ENCODE measurements at places on chromosomes 2 and 18. TPM values are rescaled to one million over a fixed set of nuclear protein-coding genes. Genes with fewer than 3 reads are reported as not detected.
A peak's percentile ranks its signal among the peaks of the same experiment; 100 is the strongest.

The VWA3B gene
- 1.0 TPM for total RNA-seq

The PLB1 gene
- total RNA-seq: not detected

The MFSD2B gene
- 0.21 TPM for total RNA-seq

The TSPYL6 gene
- not detected for total RNA-seq

The LINC00305 gene
- not detected for total RNA-seq

The GNAL gene
- total RNA-seq: 38.9 TPM

The TUBA3E gene
- total RNA-seq: not detected

The ANO7 gene
- total RNA-seq: 2.0 TPM

The PDCL3 gene
- 14.2 TPM for total RNA-seq

The DSC1 gene
- 0.04 TPM for total RNA-seq

The IL1RL2 gene
- not detected for total RNA-seq

- DNase-seq: peak; percentile 13
These were observed 113.1 kb downstream of the CYP26B1 start for GRCh38 chr2:72034353-72035095.

GRCh38 chr2:69097148-69097610, 84.2 kb downstream of the ANTXR1 start:
- no peak for DNase-seq

GRCh38 chr2:160294339-160294803, 94.3 kb upstream of the ITGB6 start:
- no peak for DNase-seq

DNA sequence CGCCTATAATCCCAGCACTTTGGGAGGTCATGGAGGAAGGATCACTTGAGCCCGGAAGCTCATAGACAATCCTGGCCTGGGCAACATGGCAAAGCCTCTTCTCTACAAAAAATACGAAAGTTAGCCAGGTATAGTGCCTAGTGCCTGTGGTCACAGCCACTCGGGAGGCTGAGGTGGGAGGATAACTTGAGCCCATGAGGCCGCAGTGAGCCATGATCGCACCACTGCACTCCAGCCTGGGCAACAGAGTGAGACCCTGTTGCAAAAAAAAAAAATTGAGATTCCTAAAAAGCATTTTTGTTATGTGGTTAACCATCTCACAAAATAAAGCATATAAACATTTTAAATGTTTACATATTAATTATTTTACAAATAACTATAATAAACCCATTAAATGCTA, 13.9 kb downstream of the PCBP1 start:
- no peak for DNase-seq

DNA sequence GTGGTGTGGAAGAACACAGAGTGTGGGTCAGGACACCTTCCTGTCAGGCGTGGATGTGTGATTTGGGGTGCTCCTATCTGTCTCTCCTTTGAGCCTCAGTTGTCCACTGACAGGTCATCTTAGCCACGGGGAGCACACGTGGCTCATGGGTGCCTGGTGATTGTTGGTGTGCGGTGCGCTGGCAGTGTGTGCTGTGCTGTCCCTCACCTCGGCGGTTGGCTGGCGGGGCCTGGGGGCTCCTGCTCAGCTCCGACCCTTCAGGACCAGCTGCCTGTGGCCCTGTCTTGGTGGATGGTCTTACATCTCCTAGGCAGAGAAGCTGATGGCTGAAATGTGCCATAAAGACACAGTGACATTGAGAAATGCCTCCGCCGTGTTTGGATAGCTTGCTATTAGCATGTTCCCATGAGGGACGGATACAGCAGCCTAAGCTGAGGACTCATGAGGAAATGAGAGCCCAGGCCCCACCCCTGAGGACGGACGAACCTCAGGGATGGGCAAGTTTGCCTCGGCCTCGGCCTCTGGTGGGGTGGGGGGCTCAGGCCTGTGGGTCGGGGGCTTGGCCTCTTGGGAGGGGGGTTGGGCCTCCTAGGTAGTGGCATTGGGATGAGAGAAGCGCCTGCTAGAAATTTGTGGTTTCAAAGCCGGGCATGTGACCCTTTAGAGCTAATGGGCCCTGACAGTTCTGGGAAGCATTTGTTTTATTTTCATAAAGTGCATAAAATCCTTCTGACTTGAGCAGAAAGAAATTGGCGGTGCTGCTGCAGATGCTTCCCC, 20.3 kb upstream of the ASB1 start:
- DNase-seq: peak; percentile 31

DNA sequence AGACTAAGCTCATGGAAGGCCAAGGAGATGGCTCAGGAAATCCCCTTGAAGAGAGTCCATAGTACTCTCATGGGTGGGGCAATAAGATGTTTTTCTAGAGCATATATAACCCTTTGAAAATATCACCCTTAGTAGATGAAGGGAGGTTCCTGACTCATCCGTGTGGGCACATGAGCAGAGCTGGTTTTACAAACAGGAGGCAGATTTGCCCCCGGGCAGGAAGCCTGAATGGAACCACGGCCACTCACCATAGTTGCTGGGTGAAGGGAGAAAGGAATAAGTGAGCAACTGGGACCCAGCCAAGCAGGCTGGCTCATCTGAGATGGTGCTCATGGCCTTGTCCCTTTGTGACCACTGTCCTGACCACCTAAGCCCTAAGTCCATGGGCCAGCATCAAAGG, 29.0 kb upstream of the MAPRE3 start:
- no peak for DNase-seq

DNA sequence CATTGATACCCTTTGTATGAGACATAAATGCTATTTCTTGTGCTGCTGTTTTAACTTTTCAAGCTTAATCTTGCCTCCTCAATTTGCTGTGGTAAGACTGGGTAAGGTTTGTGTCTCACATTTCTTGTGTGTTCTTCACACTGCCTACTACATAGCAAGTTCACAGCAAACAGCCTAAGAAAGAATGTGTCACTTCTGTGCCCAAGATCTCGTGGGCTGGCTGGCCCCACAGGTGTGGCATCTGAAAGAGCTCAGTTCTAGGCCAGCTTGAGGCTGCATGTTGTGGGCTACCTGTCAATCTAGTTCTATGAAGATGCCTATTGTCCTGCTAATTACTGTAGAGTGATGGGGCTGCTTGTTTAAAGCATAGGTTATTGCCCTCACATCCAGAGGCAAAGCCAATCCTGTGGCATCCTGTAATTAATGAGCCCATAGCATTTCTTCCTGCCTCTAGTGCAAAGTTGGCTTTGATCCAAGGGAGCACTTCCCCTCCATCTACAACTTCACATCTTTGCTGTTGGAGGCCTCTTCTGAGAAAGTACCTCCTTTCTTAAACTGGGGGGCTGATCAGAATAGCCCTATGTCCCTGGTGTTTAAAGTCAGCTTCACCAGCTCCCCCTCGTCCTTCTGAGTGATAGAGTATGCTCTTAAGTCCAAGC, 40.9 kb upstream of the ASPRV1 start:
- DNase-seq: peak; percentile 13

DNA sequence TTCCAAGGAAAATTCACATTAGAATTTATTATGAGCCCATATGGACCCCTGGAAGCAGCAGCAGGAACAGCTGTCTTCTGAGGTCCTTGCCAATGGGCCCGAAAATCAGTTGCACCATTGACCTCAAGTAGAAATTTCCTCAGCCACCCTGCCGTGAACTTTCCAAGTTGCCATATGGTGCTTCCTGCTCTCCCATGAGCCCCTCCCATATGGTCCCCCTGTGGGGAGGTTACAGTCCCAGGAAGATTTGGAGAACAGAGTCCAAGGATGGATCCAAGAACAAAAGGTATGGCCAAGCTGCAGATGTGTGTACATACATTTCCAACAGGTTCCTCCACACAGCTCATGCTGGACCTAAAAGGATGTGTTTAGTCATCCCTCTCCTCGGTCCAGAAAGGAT, 34.6 kb downstream of the DIPK1C start:
- DNase-seq: no peak

- no peak for DNase-seq
These were observed 138.3 kb downstream of the DDX1 start for GRCh38 chr2:15729709-15730544.

DNA sequence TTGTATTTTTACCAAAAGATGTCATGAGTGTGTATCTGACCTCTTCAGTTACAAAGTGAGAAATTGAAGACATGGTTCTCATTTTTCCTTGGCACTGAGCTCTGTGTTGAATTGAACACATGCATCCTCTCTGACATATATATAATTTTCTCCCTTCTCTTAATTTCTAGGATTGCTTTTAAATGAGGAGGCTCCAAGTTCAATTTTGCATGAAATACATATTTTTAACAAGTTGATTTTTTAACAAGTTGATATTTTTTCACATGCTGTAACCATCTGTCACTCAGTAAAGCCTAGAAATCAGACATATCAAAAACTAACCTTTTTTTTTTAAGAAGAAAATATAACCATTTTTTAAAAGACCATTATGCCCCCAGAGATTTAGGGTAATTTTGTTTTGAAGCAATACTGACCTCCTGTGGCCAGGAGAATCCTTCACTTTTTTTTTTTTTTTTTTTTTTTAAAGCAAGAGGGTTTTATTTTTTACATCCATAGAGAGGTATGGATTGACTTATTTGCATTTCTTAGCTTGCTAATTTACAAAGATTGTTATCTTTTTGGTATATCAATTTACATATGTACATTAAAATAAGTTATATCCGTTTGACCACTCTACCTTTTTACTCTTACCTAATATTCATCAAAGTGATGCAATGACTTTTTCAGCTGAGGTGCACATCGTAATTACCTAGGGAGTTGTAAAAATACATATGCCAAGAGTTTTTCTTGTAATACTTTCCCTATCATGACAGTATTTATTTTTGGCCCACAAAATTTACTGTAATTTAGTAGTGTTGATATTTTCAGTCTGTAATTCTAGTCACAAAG, 161.8 kb downstream of the SOCS6 start:
- DNase-seq: no peak

DNA sequence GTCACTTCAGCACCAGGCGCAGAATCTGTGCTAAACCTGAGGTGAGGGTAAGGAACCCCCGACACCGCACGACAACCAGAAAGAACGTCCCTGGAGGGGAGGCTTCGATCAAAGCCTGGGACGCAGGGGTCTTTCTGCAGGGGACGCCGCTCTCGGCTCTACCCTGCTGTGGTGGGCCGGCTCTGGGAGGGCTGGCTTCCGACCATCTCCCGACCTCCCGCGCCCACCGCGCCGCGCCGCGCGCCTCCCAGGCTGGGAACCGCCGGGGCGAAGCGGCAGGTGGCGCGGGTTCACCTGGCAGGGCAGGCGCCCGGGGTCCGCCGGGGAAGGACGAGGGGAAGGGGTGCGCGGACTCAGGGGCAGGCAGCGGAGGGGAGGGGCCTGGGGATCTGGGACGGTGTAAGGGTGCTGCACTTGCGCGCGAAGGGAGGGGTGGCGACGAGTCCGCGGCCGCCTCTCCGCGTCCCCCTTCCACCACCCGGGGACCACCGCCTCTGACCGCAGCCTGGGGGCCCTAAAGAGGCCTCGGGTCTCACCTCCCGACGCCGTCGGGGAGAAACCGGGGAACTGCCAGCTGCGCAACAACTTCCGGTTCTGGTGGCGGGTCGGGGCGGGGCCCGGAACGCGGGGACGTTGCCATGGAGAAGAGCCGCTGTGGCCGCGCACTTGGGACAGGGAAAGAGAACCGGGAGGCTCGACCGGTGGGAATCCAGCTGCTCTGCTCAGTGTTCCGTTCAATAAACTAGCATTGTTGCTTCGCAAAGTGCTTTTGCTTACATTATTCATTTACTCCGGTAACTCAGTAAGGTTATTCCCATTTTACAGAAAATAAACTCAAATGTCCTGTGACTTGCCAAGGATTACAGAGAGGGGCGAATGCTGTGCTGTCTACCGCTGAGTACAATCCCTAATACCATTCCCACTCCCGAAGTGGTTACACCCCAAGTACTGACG, at the start of gene ZNF396:
ZNF396 (minus strand) TSS at position 596 of the 954 bp plus-strand sequence. CDS start 3,045 bp downstream, outside the sequence.
- peak; percentile 92 for DNase-seq

- DNase-seq: no peak
These were observed 248.9 kb downstream of the OSR1 start for GRCh38 chr2:19109518-19109917.

Measured in H7 (cell line).